ENCODE measurements at places on chromosomes 4 and X.

GRCh38 chr4:176726803-176727202 is 65.9 kb downstream of the VEGFC start:
- DNase-seq, result no peak

- no peak for DNase-seq
Measured at GRCh38 chr4:76494243-76494642, 59.2 kb downstream of the SHROOM3 start.

GRCh38 chr4:136992032-136992431 is 540.3 kb downstream of the PCDH18 start:
- no peak for DNase-seq

- no peak for DNase-seq
Measured at GRCh38 chr4:115165503-115165902, 52.1 kb upstream of the NDST4 start.

- no peak for DNase-seq
Measured at GRCh38 chr4:9845791-9846493, 64.5 kb downstream of the DRD5 start.

DNA sequence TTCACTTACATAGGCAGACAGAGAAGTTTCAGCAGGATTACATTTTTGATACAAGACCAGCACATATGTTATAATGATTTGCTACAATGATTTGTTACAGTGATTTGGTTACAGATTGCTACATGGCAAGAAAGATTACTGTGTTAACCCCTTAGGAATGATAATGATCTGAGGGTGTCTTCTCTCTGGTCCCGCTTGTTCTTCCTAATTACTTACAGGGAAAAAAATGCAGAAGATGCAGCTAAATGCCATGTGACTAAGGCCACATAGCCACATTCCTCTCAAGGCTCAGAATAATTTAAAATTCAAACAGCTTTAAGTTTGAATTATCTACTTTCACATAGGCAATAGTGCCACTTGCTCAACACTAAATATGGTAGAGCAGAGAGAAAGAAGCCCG is 9.7 kb upstream of the LAP3 start:
- no peak for DNase-seq

GRCh38 chrX:130631011-130631410 is 229.2 kb downstream of the RBMX2 start:
- no peak for DNase-seq

- peak; percentile 6 for DNase-seq
Measured at GRCh38 chrX:103932133-103932532, 30.3 kb upstream of the TMSB15B start.

- no peak for DNase-seq
Measured at GRCh38 chr4:4572821-4573220, 31.0 kb upstream of the STX18 start.

DNA sequence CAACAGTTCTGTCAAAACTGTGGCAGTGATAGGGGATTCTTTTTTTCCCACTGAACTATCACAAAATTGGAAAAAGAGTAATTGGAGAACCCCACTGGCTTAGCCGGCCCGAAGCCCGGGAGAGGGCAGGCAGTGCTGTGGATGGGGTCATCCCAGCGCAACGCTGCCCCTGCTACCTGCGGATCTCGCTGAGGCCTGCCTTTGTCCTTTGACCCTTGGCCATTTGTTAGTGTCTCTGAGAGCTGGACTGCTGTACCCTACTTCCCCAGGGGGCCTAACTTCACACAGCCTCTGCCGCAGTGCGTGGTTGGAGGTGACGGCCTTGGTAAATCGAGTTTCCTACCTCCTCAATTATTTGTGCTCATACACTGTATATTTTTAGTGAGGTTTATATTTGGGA is 43.0 kb upstream of the MSANTD1 start:
- DNase-seq, result no peak

DNA sequence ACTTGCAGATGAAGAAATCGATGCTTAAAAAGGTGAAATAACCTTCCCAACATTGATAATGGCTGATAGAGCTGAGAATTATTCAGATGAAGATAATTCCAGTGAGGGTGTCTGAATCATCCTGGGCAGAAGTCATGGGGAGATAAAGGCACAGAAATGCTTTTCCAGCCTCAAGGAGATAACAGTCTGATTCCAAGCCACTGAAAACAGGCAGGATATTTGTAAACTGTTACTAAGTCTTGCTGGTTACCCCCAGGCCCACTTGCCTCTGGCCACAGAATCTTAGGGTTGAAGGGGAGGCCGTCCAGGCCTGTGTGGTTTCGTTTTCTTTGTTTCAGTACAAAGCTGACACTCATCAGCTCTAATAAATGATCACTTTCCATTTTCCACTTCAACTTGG is 158.5 kb downstream of the SH3KBP1 start:
- DNase-seq, result no peak

- no peak for DNase-seq
Measured at GRCh38 chr4:76197971-76198410, 15.6 kb downstream of the SCARB2 start.

- no peak for DNase-seq
Measured at GRCh38 chr4:106034751-106035150, 139.5 kb downstream of the NPNT start.

GRCh38 chrX:140141444-140142029 is 176.2 kb upstream of the CXorf66 start:
- DNase-seq, result peak; percentile 20

- no peak for DNase-seq
Measured at GRCh38 chrX:135354288-135354687, 45.0 kb downstream of the ETDC start.

- peak; percentile 84 for DNase-seq
Measured at GRCh38 chr4:112145790-112146501, 692 bp downstream of the FAM241A start.

DNA sequence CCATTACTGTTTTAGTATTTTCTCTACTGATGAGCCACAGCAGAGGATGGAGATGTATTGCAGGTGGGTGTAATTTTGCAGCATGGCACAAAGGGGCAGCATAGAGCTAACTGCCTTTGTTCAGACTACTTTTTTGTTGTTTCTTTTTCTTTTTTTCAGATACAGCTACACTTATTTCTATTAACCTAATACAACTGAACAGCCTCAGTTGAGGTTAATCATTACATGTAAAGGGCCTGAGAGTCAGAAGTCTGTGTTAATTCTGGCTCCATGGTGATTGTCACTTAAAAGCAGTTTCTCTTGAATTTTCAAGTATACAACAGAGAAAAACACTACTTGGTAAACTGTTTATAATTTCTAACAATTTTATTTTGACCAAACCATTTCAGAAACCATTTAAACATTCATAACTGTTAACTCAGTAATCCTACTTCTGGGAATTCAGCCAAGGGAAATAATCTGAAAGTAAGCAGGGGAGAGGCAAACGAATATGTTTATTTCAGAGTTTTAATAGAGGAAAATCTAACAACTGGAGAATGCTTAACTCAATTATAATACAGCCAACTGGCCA is 13.9 kb upstream of the PPEF2 start:
- DNase-seq, result peak; percentile 51

DNA sequence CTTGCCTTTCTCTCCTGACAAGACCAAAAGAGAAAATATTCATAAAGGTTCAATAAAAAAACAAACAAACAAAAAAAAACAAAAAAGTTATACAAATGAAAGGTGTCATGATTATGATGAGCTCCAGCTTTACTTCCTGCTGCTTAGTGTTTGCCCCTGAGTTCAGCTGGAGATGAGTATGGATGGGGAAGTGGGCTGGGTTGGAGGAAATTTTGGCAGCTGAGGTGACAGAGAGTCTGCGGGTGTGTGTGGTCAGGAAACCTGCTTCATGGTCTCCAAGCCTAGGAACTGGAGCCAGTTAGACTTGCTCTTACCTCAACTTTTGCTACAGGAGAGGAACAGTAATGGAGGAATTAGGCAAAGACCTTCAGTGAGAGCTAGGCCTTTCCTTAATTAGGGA is 4.3 kb upstream of the CYSLTR1 start:
- DNase-seq, result no peak

DNA sequence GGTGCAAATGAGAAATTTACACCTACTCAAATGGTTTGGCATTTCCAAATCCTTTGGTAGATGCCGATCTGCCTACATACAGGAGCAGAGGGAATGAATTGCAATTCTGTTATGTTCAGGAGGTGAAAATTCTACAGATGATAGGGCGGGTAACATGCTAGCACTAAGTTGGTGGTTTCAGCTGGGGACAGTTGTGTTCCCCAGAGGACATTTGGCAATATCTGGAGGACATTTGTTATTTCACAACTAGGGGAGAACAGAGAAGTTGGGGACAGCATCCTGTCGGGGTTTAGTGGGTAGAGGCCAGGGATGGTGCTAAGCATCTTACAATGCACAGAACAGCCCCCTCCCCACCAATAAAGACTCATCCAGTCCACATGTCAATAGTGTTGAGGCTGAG is 96.5 kb upstream of the PUDP start:
- no peak for DNase-seq

- no peak for DNase-seq
Measured at GRCh38 chrX:140709421-140709846, at the start of gene LINC00632. Gene LINC00632 (plus strand): TSS chrX:140709759.

GRCh38 chr4:151031831-151032605 is 16.9 kb upstream of the LRBA start:
- peak; percentile 29 for DNase-seq

DNA sequence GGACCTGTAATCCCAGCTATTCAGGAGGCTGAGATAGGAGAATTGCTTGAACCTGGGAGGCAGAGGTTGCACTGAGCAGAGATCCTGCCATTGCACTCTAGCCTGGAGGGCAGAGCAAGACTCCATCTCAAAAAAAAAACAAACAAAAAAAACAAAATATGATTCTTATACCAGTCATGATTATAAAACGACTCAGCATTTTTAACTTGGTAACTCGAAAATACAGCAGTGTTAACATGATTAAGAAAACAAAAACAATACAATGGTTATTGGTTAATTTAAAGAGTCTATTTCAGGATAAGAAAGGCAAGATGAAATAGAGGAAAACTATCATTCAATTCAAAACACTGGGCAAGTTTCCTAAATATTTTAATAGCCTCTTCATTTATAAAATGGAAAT is 865.3 kb downstream of the PCDH7 start:
- no peak for DNase-seq

GRCh38 chr4:121041307-121042090 is 30.8 kb downstream of the NDNF start:
- DNase-seq, result no peak

GRCh38 chr4:172986114-172986513 is 182.5 kb upstream of the GALNT7 start:
- peak; percentile 8 for DNase-seq

DNA sequence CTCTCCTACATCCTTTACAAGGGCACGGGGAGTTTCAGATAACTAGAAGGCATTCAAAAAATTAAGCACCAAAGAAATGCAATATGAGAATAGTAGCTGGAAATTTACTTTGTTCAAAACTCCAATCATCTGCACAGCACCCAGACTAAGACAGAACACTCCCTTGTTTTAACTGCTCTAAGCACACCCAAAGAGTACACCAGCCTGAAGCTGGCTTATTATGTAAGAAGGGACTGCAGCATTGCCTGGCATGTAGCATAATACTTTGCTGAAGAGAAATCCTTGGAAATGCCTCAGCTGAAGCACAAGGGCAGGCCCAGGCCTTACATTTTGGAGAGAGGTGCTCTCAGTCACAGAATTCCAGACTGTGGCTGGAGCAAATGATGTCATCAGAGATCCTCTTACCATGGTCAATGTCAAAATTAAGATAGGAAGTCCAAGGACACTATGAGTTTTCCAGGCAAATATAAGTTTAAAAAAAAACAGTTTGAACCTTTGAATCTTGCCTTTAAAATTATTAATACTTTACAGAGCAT is 14.8 kb downstream of the ARHGEF6 start:
- no peak for DNase-seq

GRCh38 chr4:16636912-16637630 is 261.4 kb downstream of the LDB2 start:
- DNase-seq, result no peak

DNA sequence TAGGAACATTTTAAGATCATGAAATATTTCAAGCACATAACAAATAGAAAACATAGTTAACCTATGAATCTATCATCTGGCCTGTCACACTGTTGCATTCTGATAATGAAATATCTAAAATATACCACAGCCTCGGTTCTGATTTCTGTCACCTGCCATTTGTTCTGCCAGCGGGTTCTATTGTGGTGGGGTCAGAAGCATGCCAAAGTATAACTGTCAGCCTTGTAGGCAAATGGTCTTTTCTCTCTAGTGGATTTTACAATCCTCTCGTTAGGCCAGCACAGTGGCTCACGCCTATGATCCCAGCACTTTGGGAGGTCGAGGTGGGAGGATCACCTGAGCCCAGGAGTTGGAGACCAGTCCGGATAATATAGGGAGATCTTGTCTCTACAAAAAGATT is 47.9 kb downstream of the HTRA3 start:
- DNase-seq, result no peak

GRCh38 chr4:2432991-2433530 is 14.3 kb downstream of the CFAP99 start:
- DNase-seq, result no peak

GRCh38 chrX:7068939-7069367 is 78.6 kb upstream of the STS start:
- no peak for DNase-seq

- no peak for DNase-seq
Measured at GRCh38 chrX:53813670-53814440, 127.3 kb upstream of the HUWE1 start.

GRCh38 chr4:20698820-20699219 is 1.4 kb upstream of the PACRGL start:
- no peak for DNase-seq
